Stimulated activated CD8-positive, alpha-beta memory T cell treated with anti-CD3 and anti-CD28 coated beads, Interleukin-15, amount 100 ng/mL, for 4 hours (primary cell): ENCODE measurements at places on chromosomes 4 and X.

DNA sequence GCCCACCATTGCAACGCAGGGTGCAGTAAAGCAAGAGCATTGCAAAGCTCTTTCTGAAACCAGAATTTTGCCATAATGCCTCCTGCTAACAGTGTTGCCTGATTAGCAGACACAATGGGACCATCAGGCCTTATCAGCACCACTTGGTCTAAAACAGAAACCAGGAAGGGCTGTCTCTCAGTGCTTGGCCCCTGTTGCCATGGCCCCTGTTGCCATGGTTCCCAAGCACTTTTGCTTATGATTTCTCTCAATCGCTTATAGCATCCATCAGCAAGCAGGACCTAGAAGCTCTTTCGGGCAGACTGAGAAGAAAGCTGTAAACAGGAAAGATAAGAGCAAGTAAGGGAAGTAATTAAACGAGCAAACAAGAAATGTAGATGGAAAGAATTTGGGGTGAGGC, 36.8 kb downstream of the RTL5 start:
- peak; percentile 24 for DNase-seq

DNA sequence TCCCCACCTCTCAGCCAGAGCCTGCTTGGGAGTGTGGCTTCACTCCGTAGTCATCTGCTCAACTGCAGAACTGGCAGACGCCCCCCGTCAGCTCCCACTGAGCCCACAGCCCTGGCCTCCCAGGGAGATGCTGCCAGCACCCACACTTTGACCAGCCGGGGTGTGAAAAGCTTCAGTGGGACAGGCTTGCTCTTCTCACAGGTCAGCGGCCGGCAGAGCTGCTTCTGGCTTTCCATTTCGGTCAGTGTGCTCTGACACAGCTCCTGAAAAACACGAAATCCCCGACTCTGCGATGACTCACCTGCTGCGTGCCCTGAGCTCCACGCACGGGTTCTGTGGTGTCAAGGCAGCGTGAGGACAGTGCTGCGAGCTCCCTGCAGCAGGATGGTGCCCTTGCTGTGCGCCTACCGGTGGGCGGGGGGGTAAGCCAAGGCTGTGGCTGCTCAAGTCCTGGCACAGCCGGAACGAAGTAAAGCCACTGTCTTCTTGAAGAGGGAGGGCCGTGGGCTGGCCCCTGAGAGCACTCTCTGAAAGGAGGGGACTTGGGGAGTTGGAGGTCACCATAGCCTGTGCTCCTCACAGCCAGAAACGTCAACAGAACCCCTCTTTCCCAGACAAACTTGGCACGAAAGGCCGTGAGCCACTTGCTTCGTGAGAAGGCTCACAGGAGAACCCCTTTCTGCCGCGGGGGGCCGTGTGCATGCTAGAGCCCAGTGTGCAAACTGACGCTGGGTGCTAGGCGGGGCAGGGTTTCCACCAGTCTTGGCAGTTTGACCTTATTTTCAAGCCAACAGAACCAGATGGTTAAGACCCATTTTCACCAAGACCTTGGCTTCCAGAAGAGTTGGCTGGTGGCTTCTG, 23.6 kb downstream of the NOP14 start:
- DNase-seq = no peak

DNA sequence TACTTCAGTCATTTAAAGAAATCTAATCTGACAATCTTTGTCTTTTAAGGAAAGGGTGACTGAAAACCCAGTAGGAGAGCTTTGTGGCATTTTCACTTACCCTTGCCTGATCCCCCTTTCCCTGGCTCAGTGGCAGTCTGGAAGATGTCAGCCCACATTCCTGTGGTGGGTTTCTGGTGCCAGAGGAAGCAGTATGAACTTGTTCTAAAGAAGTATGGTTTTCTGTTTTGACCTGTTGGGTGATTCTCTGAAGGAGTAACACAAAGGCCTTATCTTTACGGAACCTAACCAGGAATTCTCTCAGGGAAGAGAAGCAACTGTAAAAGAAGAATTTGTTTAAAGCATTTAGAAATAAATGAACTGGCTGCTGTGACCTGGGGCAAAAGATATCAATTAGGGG, 41.9 kb downstream of the BMP15 start:
- no peak for DNase-seq

GRCh38 chrX:129731228-129731627, 7.6 kb upstream of the XPNPEP2 start:
- no peak for DNase-seq

DNA sequence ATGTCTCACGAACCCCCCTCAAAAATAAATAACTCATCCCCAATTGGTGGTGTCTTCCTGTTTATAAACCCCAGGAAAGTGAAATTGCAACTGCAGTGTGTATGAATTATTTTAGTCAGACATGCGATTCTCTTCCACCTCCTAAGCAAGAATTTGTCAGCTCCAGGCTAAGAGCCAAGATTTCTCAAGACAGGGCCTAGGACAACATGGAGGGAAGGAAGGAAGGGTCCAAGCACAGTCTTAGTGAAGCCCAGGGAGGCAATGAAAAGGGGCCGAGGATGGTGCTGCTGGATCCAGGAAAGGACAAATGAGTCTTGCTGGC, 20.0 kb downstream of the SH3KBP1 start:
- no peak for DNase-seq

DNA sequence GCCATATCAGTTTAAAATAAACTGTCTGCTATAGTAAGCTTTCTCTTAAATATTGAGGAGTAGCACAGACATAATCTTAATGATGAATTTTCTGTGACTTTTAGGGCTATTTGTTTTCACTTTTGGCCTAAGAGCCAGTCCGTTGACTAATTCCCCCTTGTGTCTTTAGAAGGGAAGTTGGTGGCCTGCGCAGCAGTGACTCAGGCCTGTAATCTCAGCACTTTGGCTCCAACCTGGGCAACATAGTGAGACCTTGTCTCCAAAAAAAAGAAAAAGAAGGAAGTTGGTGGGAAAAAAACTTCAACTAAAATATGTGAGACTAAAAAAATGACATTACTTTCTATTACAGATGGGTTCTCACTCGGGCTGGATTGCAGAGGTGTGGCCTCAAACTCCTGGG, 3.4 kb downstream of the NCAPG start:
- DNase-seq = no peak

DNA sequence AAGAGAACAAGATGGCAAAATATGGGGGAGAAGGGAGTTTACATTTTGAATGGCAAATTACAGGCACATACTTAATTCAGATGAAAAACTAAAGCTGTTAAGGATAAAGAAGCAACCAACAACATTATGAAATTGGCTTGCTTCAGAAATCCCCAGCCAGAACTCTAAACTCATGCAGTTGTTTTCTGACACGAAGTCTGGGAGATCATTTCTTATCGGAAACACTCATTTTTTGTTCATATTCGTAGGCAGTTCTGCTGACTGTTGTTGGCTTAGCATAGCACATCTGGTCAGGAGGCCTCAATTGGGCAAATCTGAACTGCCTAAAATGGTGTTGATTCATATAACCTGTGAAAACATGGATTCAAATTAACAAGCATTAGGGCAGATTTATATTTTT, 33.0 kb upstream of the ARHGAP6 start:
- no peak for DNase-seq

DNA sequence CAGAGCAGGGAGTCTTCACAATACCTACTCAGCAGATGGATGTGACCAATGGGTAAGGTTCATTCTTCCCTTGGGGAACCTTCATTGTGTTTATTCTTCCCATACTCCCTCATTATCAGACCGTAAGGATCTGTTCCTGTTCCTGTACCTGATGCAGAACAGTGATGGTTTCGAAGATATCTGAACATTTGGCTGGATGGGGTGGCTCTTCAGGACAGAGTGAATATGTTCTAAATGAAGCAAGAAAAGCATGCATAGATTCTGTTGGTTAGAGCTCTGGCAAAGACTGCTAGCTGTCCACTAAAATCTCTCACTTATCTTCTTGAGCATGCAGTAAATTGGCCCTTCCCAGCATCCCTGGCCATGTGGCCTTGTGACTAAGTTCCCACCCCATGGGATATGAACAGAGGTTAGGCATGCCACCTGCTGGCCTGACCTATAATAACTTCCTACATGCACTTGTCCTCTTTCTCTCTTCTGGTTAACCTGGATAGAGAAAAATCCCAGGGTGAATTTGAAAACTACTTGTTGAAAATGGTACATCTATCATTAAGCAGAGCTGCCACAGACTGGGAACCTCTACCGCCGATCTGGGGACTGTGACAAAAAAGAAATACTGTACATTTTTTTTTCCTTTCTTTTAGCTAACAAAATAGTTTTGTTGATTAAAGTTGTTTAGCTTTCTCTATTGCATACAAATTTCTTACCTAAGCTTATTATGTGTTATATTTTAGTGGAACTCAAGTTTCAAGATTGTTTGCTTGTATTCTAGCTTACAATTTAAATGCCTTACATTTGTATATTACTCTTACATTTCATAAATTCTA, 60.0 kb upstream of the BANK1 start:
- peak; percentile 18 for DNase-seq

- DNase-seq = no peak
Observed at GRCh38 chrX:11185861-11186260, 74.7 kb downstream of the HCCS start.

- DNase-seq = no peak
Observed at GRCh38 chrX:132463411-132463810, 25.4 kb downstream of the MBNL3 start.

GRCh38 chrX:43685221-43685620, 29.1 kb downstream of the MAOA start:
- no peak for DNase-seq

- no peak for DNase-seq
Observed at GRCh38 chr4:141804836-141805235, 168.5 kb downstream of the IL15 start.

DNA sequence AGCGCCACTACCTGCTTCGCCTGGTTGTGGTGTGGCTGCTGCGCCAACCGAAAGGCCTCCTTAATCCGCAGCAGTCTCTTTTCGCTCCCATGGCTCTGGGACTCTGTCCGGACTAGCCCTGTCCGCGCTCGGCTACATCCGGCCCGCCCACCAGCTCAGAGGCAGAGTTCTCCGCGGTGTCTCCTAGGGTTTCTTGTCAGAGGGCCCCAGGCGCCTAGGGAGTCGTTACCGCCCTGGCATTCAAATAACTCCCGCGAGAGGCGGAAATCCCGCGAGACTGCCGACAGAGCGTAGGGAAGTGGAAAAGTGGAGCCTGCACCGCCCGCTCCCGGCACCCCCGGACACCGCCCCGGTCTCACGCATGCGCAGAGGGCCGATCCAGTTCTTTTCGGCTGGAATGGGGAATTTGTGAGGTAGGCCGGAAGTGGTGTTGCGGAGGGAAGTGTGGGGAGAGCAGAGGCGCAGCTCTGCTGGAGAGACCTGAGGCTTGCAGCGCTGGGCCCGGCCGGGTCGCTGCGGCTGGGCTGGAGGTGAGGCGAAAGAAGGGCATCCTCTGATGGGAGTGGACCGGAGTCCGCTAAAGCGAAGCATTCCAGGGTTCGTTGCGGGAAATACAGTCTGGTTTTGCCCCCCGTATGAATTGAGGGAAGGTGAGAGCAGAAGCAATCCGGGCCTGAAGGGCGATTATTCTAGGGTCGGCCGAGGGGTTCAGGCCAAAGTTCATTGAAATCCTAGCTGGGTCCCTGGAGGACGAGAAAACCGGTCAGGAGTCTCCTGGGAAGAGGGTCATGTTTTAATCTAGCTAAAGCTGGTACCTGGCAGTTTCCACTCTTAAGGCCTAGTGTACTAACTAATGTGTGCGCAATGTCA, at the start of gene FAM200B:
Gene FAM200B, plus strand, starts transcription at position 456 of the 870 bp plus-strand sequence. CDS start 5,151 bp downstream, outside the sequence.
- peak; percentile 88 for DNase-seq

DNA sequence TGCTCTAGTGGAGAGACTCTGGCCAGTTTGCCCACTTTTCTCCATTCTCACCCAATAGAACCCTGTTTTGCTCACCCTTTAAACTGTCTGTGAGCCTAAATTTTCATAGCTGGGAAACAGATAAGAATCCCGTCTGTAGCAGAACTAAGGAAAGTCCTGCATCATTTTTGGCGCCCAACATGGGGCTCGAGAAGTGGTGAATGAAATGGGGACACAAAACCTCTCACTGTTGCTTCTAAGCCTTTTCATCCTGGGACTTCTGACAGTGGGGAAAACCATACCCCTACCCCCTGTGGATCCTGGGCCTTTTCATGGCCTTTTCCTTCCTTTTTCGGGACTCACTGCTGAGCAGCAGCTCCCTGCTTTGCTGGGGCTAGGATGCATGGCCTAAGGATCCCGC, 189.9 kb downstream of the INPP4B start:
- DNase-seq = no peak

- no peak for DNase-seq
Observed at GRCh38 chr4:182348779-182349326, 105.7 kb downstream of the TENM3 start.

DNA sequence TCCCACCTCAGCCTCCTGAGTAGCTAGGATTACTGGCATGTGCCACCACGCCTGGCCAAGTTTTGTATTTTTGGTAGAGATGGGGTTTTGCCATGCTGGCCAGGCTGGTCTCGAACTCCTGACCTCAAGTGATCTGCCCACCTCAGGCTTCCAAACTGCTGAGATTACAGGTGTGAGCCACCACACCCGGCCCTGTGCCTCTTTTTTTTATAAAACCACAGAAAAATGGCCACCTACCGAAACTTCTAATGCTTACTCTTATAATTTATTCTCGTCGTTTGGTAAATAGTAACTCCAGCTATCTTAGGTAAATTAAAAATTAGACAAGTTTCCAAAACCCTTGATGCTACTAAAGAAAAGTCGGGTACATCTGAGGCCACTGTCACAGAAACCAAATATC, 54.4 kb downstream of the IRF2 start:
- no peak for DNase-seq

DNA sequence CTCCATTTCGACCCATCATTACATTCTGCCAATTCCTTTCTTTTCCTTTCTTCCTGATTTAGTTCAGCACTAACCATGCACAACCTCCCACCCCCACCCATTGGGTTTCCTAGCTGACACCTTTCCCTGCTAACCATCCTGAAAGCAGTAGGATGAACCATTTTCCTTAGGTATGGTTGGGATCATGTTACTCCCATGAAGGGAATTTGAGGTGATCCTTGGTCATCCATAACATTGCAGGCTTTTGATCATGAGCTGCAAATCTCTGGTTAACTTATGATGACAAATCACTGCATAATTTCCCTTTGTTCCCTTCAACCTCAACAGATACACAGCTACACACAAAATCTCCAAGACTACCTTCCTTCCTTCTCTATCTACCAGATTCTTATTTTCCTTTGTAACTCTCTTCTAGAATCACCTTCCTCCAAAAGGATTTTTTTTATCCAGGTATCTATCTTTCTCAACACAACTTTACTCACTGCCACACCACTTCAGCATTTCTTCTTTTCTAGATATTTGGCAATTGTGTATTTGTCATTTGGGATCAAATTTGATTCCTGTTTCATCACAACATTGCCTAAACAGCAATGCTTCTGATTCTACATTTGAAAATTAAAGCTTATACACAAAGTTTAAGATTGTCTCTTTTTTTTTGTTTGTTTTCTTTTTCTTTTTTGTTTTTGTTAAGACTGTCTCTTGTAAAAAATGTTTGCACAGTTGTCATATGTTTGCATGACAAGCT, 145.1 kb downstream of the RBM47 start:
- DNase-seq = no peak

- no peak for DNase-seq
Observed at GRCh38 chrX:122113376-122113775, 1066.0 kb downstream of the GLUD2 start.

DNA sequence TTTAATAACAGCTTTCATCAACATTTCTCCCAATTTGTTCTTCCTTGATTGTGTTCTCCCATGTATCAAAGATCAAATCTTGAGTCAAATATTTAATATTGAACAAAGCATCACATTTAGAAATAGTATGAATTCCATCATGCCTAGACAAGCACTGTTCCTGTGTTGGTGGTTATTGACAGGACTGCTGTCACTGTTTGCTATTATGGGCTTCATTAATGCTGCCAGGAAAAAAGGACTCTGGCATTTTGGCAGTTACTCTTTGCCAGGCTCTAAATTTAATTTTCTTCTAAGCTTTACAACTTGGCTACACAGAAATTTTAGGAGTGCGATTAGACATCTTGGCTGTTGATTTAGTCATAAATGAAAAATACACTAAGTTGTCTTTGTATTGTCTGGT, 295.9 kb upstream of the NRK start:
- DNase-seq = no peak
